ENCODE measurements at places on chromosomes 6 and 20. TPM values are rescaled to one million over a fixed set of nuclear protein-coding genes. Genes with fewer than 3 reads are reported as not detected.

GRCh38 chr6:43453831-43454230 lies 1.5 kb downstream of the DLK2 start:
- DNase-seq = no peak

- no peak for DNase-seq
These were observed 127.7 kb downstream of the VEGFA start for GRCh38 chr6:43897571-43898302.

Gene FKBP1A
- 115 TPM for total RNA-seq

Gene SLC12A5
- total RNA-seq = not detected

- no peak for DNase-seq
These were observed 54.2 kb downstream of the ZNF831 start for GRCh38 chr20:59217794-59218280.

Gene HLA-DQA1
- total RNA-seq = 1.6 TPM

Gene OVOL2
- total RNA-seq = 21.0 TPM

Gene COL9A3
- total RNA-seq = 10.2 TPM

Gene ESF1
- total RNA-seq = 19.0 TPM

DNA sequence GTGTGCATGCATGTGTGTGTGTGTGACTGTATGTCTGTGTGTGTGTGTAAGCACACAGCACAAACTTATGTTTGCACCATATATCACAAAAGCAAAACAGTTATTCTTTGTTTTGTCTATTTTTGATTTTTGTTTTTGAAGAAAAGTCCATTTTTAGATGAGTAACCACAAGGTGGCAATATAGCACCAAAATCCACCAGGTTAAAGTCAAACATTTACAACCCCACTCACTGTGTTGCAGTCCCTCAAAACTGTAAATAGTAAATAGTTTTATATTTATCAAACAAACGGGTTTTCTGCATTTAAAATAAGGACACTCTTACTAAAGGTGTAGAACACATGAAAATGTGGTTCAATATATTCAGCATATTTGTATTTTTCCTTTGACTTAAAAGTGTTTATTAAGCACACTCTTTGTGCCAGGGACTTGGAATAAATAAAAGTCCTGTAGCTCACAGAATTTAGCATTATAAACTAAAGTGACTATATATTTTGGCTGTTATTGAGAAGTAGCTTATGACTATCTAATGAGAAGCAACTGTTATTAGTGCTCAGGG lies 118.5 kb downstream of the GFRAL start:
- DNase-seq = no peak

DNA sequence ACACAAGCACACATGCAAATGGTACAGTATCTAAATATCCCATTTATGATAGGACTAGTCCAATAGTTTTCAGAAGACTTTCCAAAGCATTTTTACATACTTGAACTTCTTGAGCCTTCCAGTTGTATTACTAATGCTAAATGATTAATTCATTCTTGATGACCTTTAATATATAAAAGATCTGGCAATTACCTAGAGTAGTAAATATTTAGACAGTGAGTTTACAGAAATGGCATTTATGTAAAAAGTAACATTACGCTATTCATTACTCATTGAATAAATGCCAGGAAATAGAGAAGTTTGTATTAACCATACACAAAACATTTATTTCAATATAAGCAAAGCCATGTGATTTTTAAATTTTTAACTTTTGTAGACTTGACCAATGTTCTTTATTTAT lies 158.8 kb downstream of the DST start:
- no peak for DNase-seq

DNA sequence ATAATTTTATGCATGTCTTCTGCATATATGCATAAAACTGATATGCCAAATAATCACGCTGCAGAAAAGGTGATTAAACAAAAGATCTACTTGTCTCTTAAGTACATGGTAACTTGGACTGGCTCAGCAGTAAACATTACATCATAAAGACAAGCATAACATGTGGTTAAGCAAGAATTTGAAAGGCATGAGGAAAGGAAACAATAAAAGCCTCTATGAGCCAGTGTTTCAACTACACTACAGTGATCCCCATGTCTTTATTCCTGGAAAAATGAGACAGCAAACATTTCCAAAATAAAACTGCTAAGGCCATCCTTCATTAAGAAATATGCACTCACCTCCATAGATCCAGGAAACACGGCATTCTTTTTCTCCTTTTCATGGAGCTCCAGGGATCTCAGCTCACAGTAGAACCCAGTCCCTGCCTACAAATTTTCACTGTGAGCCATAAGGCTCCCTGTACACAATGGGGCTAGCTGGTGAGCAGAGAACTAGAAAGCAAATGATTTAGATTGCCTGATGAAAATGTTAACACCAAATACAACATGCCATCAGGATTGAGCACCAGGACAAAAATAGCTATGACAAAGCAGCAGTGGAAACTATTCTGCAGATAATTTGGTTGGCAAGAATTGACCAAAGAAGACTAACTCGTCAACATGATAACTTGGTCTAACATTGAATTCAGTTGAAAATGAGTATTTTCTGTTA lies 156.1 kb downstream of the COL21A1 start:
- no peak for DNase-seq

GRCh38 chr6:128244751-128245405 lies 275.5 kb downstream of the PTPRK start:
- DNase-seq = no peak

Gene LYRM2
- total RNA-seq = 23.2 TPM

Gene DUSP22
- total RNA-seq = 81.9 TPM

DNA sequence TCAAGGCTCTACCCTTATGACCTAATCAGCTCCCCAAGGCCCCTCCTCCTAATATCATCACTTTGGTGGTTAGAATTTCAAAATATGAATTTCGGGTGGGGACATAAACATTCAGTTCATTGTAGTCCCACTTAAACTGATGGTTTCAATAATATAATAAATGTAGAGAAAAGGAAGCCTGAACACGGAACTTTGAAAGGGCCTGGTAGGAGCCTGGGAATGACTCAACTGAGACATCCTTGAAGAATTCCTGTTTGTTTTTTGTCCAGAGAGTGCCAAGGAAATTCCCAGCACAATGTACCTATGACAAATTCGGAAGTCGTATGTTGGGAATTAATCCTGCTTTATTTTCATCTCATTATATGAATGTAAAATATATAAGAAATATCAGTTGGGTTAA lies 457.9 kb downstream of the PLCB1 start:
- DNase-seq = no peak

GRCh38 chr6:133705731-133706130 lies 183.2 kb upstream of the TCF21 start:
- no peak for DNase-seq

Gene FAM83B
- 8.8 TPM for total RNA-seq

DNA sequence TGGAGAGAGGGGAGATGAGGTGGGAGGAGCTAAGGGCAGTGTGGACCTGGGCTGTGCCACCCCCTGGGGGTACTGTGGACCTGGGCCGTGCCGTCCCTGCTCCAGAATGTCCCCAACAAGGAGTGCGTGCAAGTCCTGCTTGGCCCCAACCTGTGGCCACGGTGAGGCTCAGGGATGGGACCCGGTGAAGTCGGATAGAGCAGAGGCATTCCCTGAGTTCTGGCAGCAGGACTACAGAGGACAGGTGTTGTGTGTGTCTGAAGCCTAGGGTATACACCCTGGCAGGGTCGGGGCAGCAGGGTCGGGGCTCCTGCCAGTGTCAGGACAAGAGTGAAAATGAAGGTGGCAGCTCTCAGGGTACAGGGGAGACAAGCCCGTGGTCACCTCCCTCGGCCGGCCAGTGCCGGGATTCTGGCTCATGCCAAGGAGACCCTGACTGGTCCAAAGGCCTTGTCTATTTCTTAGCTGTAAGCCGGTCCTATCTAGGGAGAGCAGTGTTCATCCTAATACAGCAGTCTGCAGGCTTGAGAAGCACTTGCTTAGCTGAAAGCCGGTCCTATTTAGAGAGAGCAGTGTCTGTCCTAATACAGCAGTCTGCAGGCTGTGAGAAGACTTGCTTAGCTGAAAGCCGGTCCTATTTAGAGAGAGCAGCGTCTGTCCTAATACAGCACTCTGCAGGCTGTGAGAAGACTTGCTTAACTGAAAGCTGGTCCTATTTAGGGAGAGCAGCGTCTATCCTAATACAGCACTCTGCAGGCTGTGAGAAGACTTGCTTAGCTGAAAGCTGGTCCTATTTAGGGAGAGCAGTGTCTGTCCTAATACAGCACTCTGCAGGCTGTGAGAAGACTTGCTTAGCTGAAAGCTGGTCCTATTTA lies 95.9 kb downstream of the SMOC2 start:
- DNase-seq = no peak

GRCh38 chr6:135325624-135326424 lies 144.7 kb downstream of the MYB start:
- DNase-seq = no peak

GRCh38 chr20:1616858-1617434 lies 2.9 kb downstream of the SIRPB1 start:
- DNase-seq = no peak

GRCh38 chr20:4021906-4022305 lies 6.5 kb upstream of the RNF24 start:
- no peak for DNase-seq

Gene DEF6
- total RNA-seq = 4.8 TPM
